NCI-H345 (cell line): ENCODE measurements at places on chromosomes 3 and 15.

- no peak for DNase-seq
Measured at GRCh38 chr3:74267588-74268184, 346.8 kb downstream of the CNTN3 start.

DNA sequence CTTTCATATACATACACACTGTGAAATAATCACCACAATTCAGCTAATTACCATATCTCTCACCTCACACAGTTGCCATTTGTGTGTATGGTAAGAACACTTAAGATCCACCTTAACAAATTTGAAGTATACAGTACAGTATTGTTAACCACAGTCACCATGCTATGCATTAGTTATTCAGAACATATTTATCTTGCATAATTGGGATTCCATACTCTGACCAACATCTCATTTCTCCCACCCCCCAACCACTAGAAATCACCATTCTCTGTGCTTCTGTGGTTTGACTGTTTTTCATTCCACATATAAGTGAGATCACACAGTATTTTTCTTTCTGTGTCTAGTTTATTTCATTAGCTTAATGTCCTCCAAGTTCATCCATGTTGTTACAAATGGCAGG is 247.7 kb upstream of the CTNNB1 start:
- no peak for DNase-seq

DNA sequence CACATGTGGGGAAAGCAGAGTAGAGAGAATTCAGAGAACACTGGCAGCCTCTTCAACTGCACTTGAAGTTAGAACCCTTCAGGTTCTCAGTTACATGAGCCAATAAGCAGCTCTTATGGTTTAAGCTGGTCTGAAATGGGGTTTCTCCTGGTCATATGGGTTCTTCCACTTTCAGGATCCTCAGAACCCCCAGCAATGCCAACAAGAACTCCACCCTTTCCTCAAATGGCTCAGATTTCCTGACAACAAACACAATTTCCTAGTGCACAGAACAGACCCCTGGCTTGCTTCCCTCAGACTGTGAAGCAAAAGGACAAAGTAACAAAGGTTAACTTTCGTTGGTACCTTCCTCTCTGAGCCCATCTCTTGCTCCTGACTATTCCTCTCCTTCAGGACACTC is 23.9 kb upstream of the FRMD4B start:
- DNase-seq = no peak

GRCh38 chr3:177679568-177680471 is 482.5 kb upstream of the TBL1XR1 start:
- no peak for DNase-seq

- no peak for DNase-seq
Measured at GRCh38 chr3:37491776-37492175, 317.4 kb upstream of the LRRFIP2 start.

DNA sequence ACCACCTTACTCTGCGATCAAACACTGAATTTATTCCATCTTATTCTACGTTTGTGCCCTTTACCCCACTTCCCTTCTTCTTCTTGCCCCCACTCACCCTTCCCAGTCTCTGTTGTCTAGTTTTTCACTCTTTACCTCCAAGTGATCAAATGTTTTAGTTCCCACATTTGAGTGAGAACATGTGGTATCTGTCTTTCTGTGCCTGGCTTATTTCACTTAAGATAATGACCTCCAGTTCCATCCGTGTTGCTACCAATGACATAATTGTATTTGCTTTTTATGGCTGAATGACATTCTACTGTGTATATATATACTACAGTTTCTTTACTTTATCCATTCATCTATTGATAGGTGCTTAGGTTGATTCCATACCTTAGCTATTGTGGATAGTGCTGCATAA is 78.8 kb downstream of the PDCD6IP start:
- peak; percentile 80 for DNase-seq

DNA sequence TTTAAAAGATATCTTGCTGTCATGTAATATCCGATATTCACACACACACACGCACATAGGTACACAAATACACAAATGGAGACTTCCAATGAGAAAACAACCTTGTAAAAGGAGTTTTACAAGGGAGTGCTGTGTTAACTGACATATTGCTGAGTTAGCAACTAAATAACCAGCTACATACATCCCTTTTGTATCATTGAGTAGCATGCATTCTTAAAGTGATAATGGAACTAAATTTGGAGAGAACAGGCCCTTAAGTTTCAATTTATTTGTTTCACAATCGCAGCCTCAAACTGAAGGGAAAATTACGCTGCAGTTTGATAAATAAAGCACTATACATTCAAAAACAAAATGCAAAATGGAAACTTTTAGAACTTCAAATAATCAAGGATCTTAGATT is 1046.0 kb upstream of the NR2F2 start:
- no peak for DNase-seq

DNA sequence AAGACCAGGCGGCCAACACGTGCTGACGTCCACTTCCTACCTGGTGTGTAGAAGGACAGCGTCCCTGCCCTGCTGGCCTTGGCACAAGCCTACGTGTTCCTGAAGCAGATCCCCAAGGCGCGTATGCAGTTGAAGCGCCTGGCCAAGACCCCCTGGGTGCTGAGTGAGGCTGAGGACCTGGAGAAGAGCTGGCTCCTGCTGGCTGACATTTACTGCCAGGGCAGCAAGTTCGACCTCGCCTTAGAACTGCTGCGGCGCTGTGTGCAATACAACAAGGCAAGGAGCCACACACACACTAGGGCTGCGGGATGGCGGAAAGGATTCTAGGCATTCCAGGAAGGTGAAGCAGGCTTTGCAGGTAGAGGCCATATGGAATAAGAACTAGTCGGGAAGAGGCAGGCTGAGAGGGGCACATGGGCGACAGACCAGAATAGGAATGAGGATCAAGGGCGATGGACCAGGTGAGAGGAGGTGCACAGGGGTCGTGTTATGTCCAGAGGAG is 15.9 kb downstream of the CSRNP1 start:
- DNase-seq = no peak

DNA sequence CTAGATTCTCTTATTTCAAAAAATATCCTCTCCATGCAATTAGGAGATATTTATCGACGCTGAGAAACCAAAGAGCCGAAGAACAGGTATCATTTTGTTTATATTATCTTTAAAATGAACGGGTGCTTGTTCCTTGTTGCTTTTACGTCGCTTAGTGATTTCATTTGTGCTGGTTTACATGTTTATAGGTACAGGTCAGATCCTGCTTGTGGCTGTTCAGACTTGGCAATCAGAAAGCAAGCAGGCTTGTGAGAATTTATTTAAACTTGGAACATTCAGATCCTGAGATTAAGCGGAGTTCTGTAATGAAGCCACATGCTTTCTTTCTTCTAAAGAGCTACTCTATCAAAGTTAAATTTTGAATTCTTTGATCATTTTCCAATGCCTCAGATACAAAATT is 43.0 kb upstream of the ATP2C1 start:
- DNase-seq = no peak

- DNase-seq = no peak
Measured at GRCh38 chr3:21041621-21042020, 709.4 kb downstream of the ZNF385D start.

- DNase-seq = no peak
Measured at GRCh38 chr15:38541026-38541425, 23.6 kb downstream of the RASGRP1 start.

DNA sequence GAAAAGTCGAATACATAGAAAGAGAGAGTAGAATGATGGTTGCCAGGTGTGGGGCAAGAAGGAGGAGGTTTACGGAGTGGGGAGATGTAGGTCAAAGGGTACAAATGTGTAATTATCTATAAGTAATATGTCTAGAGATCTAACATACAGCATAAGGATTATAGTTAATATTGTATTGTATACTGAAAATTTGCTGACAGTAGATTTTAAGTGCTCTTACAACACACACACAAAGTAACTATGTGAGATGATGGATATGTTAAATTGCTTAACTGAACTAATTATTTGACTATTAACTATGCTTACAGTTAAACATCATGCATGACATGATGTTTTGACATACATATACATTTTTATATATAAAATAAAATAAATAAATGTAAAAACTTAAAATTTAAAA is 192.7 kb downstream of the ZIC4 start:
- DNase-seq = no peak

GRCh38 chr15:40439960-40440742 is 602 bp upstream of the BAHD1 start:
- no peak for DNase-seq

GRCh38 chr3:58719684-58720083 is 53.1 kb upstream of the FAM3D start:
- DNase-seq = no peak

DNA sequence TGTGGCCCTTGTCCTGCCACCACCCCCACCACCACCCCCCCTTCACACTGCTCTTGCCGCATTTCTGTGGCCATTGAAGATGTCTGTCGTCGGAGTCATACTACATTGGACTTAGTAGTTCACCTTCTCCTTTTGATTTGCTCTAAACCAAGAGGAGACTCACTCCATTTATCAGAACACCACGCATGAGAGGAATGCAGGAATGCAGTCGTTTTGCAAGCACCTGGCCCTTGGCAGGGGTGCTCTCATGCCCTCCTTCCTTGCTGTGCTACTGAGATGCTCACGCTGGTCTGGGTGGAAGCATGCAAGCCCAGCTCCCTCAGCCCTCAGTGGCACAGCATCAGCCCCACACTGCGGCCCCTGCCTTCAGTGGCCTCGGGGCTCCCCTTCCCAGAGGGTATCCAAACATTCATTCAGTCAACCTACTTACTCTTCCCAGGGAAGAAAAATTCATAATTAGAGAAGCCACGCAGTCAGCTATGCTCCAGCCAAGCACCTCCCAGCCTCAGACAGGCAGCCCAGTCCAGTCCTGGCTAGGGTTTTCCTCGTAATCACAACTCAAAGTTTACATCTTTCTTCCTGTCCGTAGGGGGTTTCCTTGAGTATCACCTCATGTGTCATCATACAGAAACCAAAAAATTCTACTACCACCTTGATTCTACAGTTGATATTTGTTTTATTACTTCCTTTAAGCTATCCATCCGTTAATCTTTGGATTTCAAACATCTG is 520.0 kb downstream of the GABRG3 start:
- DNase-seq = no peak

- no peak for DNase-seq
Measured at GRCh38 chr3:151002003-151002981, 29.8 kb upstream of the CLRN1 start.

DNA sequence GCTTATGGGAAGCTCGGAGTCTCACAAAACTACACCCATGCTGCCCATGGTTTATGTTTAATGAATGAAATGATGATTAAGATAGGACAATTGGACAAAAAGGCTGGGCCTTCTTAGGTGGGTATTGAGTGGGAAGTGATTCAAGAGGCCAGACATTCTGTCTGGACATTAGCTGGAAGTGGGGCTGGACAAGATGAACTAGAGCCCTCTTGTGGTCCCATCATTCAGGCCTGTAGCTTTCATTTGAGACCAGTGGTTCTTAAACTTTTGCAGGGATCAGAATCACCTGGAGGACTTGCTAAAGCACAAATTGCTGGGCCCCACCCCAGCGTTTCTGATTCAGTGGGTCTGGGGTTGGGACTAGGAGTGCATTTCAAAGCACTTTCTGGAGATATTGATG is 290.4 kb upstream of the CTDSPL start:
- no peak for DNase-seq

DNA sequence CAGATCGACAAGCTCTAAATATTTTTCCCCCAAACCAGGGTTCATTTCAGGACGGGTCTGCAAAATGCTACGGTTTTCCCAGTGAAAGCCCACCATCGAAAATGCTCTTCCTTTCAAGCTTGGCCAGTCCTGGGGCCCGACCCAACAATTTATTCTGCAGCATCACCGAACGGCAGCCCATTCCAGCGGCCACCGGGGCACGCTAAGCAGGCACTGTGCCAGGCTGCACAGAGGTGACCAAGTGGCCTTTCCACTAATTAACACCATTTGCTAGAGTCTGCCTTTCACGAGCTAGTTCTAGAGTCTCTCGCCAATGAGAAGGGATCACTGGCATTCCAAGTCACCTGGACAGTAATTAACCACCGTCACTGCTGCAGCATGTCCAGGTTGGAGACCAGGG is 14.4 kb downstream of the RGMA start:
- no peak for DNase-seq

DNA sequence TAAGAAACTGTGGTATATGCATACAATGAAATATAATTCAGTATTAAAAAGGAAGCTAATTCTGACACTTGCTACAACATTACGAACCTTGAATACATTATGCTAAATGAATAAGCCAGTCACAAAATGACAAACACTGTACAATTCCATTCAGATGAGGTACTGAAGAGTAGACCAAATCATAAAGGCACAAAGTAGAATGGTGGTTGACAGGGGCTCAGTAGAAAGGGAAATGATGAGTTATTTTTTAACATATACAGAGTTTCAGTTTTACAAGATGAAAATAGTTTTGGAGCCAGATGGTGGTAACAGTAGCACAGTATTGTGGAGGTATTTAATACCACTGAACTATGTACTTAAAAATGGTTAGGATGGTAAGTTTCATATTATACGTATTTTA is 254.6 kb upstream of the RBMS3 start:
- no peak for DNase-seq

- no peak for DNase-seq
Measured at GRCh38 chr3:28597452-28597851, 248.8 kb upstream of the AZI2 start.

- DNase-seq = no peak
Measured at GRCh38 chr3:63248015-63248414, 30.1 kb upstream of the SYNPR start.

DNA sequence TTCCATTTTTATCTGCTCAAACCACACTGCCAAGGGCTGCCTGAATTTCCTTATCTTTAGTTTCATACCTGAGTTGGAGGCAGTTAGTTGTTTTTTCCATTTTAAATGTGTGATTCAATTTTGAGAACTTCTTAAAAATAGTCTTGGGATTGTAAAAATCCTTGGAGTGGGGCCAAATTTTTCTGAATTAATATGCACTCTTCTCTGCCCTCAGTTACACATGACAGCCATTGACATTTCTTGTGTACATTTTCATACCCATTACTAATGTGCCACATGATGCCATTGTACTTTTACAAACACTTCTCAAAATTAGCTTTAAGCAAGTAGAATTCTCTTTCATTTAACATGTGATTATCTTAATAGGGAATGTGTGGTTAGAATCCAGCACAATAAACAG is 141.7 kb downstream of the C3orf38 start:
- DNase-seq = no peak

- no peak for DNase-seq
Measured at GRCh38 chr3:11558002-11558401, 85.7 kb downstream of the VGLL4 start.

- DNase-seq = no peak
Measured at GRCh38 chr3:72033666-72034428, 248.9 kb upstream of the PROK2 start.

DNA sequence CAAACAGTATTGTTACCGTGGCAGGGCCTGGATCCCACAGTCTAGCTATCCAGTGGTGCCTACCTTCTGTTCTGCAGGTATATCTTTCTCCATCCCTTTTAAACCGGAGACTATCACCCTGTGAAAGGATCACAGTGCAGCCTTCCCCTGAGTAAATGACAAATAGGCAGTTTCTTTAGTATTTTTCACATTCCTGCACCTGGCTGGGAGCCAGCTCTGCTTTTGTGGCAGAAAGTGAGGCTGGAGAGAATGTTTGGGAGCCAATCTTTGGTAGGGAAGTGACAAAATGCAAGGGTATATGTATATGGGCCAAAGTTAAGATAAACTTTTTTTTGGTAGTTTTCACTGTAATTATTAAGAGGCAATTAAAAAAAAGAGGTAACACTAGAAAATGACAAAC is 54.8 kb downstream of the ARHGEF26 start:
- DNase-seq = no peak
